ENCODE measurements at places on chromosomes 16 and 17. TPM values are rescaled to one million over a fixed set of nuclear protein-coding genes. Genes with fewer than 3 reads are reported as not detected.

- no peak for DNase-seq
Observed at GRCh38 chr16:48450367-48450766, 65.2 kb upstream of the SIAH1 start.

DHX58 gene
- 31.7 TPM for total RNA-seq

CACNB1 gene
- 13.1 TPM for total RNA-seq

C16orf96 gene
- total RNA-seq, result 0.32 TPM

VKORC1 gene
- 68.5 TPM for total RNA-seq

GRCh38 chr17:81486199-81486810 is 26.3 kb downstream of the ACTG1 start:
- peak; percentile 60 for DNase-seq

DNA sequence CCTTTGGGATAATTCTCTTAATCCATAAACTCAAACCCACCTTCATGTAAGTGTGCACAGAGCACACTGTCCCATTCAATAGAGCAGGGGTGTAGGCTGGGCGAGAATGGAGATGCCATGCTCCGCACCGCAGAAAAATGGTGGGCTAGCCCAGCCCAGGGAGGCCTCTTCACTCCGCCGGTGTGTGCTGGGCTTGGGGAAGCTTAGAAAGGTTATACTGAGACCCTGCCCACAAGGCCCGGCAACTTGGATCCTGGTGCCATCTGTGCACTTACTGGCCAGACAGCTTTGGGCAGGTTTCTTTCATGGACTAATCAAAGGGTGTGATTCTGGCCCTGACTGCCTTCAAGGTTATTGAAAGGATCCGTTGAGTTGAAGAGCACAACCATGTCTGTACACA is 3.7 kb upstream of the STAT5A start:
- DNase-seq, result no peak

KRTAP1-5 gene
- total RNA-seq, result not detected

DNA sequence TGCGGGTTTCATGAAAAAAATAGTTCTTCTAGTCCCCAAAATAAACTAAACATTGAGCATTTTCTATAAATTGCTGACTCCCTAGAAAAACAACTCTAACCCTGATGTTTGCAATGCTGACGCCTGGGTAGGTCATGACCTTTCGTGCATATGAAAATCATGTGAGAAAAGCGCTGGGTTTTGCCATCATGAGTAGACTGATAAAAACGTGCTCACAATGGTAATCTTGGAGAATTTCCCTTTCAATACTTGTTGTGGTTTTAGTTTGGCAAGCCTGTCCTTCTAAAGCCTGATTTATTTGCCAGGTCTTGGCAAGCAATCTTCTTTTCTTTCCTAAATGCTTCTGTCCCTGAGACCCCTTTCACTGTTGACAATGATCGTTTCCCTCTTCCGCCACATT is 4.0 kb upstream of the CLEC10A start:
- DNase-seq, result no peak

DNA sequence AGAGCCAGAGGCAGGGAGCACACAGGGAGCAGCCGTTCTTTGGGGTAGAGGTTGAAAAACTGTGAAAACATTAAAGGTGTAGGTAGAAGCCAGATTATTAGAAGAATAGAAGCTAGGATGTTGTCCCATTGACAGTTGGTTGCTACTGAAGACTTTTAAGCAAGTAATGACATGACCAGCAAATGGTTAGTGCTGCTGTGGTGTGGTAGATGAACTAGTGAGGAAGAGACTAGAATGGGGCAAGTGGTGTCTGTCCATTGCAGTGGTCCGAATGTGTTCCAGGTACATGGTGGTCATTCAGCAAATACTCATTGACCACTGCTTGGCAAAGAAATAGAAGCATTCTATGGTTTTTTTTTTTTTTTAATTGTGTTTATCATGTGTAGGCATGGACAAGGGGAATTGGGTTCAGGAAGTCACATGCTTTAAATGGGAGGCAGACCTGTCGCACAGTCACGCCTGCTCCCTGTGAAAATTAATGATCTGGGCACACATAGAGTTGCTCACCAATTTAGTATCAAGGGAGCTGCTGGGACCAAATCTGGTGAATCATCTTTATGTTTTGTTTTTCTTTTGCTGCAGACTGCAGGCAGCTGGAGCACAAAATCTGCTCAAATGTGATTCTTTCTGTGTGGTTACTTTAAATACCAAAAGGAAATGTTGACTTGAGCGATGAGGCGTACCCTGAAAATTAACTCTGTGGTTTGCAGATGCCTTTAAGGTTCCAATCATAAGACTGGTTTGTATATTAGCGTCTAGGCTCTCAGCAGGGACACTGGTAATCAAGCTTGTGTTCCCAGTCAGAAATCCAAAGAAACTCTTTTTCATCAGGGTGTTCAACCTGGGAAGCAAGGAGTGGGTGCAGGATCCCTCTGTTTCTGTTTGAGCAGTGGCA is 30.7 kb downstream of the YPEL2 start:
- DNase-seq, result peak; percentile 65

CD300H gene
- total RNA-seq, result not detected

DNA sequence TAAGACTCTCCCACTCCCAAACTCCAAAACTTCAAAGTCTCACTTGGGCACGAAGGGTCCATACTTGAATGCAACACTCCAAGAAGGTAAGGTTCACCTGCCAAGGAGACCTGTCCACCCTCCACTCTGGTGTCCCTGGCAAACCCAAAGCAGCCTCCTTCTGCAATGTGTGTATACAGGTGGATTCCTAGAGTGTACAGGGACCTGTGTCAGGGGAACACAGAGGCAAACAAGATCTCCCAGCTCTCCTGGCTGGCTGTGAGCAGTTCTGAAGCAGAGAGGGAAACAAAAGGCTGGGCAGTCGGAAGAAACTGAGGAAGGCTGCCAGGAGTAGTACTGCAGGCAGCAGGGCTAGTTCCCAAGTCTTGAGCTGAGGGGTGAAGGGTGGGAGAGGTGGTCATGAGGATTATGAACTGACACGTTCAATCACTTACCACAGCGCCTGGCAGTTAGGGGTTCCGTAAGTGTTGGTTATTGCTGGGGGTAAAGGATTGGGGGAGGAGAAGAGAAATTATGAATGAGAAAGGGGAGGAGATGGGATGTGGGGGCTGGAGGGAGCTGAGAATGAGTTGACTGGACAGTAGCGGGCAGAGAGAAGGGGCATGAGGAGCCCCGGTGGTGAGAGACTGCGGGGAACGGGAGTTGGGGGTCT is 795 bp downstream of the KCTD13 start:
- DNase-seq, result peak; percentile 13

MPG gene
- 51.7 TPM for total RNA-seq

GRCh38 chr16:31183432-31184428 is 3.8 kb downstream of the FUS start:
- DNase-seq, result no peak

OTOA gene
- total RNA-seq, result 0.09 TPM

GRCh38 chr16:77842468-77842867 is 54.1 kb downstream of the VAT1L start:
- no peak for DNase-seq

DNA sequence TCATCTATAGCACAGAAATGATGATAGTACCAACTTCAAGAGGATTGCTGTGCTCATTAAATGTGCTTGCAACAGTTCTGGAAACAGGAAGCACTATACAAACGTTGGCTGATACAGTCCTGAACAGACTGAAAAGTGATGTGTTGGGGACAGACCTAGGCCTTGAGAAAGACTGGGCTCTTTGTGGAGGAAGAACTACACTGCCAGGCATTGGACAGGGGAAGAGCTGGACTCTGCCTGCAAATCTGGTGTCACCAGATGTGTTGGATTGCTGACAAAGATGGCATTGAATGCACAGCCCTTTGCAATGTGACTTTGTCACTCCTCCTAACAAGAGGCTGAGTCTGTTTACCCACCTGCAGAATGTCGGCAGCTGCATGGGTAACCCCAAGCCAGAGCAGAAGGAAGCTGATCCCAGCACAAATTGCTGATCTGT is 12.4 kb upstream of the ST6GALNAC2 start:
- DNase-seq, result no peak

GRCh38 chr16:23570992-23571632 is 13.6 kb downstream of the UBFD1 start:
- DNase-seq, result no peak

Data from activated CD8-positive, alpha-beta T cell treated with anti-CD3 and anti-CD28 coated beads for 36 hours (primary cell).